ENCODE measurements at places on chromosomes 6 and 20.

- DNase-seq: no peak
Observed at GRCh38 chr20:62454904-62455636, 20.7 kb downstream of the GATA5 start.

GRCh38 chr20:49345524-49345923 lies 67.7 kb upstream of the ZNFX1 start:
- no peak for DNase-seq

- no peak for DNase-seq
Observed at GRCh38 chr6:30487926-30488325, 1.4 kb upstream of the HLA-E start.

- no peak for DNase-seq
Observed at GRCh38 chr6:56176741-56177140, 70.6 kb downstream of the COL21A1 start.

DNA sequence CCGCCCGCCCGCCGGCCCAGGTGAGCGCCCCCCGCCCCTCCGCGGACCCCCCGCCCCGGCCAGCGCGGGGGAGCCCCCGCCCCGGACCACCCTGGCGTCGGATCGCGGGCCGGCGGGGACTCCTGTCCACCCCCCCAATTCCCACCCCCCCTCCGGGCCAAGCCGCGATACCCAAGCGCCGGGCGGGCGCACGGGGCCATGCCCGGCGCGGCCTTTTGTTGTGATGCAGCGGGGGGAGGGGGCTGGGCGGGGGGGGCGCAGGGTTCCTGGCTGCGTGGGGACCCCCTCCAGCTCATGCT lies 245 bp downstream of the SRC start:
- DNase-seq: no peak

DNA sequence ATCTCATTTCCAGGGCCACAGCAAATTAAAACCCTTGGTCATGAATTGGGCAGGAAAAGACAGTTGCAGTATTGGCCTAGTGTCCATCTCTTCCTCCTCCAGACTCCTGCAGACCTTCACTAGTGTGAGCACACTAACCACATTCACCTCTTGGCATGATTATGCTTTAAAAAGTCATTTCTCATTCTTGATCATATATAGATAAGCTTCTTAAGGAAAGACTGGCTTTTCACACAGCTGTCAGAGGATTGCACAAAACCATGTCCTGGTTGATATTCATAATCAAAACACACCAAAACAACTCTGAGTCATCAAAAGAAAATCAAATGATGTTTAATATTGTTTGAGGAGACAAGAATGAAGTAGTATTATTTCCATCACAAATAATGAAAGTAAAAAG lies 52.1 kb downstream of the TMEM200A start:
- no peak for DNase-seq

DNA sequence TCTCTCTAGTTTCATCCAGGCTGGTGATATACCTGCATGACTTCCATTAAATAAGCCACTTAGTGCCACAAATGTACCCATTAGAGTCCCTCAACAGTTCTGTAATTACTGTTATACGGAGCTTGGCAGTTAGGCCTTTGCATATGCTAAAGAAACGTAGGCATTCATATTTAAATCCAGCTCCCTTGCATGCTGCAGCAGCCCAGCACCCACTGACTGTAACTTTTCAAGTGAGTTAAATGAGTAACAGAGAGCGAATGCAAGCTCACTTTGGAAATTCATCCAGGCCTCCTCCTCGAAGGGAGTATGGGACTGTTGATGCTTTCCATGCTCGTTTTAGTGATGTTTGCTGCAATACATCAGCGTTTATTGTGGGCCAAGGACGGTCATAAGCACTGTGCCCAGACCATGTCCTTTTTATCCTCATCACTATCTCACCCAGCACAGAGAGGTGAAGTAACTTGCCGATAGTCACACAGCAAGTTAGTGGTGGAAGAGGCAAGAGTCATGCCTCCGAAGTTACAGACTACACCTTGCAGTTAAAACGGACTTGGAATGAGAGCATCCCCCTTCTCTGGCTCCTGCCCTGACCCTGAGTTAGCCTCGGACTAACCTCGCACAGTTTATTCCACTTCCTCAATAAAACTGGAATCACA lies 179.4 kb upstream of the PDE10A start:
- DNase-seq: no peak

DNA sequence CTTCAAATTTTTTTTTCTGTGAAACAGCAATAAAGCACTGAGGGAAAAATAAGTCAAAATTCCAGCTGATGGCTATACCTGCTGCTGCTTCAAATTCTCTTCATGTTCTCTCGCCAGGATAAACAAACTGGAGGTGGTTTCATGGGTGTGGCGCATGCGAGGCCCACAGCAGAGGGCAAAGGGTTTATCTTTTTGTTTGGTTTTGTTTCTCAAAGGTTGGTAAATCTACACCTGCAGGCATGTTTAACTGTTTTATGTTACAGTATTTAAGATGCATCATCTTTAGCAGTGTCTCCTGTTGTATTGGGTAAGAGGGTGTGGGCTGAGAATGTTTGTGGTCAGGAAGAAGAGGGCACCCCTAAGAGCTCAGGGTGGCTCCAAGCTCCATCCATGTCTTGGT lies 342.2 kb downstream of the CDH26 start:
- no peak for DNase-seq

DNA sequence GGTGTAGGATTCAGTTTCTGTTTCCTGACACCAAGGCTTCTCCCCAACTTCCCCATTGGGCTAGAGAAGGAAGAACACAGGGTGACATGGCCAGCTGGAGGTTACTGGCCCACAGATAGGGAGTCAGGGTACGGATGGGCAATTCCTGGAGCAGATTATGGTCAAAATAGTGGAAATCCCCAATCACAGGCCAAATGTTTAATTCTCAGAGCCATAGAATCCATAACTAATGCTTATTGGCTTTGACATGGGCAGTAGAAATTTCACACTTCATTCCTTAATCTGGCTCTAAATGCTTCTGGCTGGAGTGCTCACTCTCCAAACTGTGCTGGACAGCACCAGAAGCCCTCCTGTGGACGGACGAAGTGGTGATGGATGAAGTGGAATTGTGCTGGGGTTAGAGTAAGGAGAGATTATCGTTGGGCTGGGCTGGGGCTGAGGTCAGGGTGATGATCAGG lies 887 bp downstream of the SIGLEC1 start:
- DNase-seq: no peak

- no peak for DNase-seq
Observed at GRCh38 chr20:50017576-50018248, 34.9 kb downstream of the SNAI1 start.

All from CD4-positive, alpha-beta T cell treated with Interleukin-6 at 100 ng/mL for 8 hours (primary cell).